B cell (primary cell): ENCODE measurements at places on chromosomes 2 and 18.

- no peak for DNase-seq
Observed at GRCh38 chr2:140648393-140648792, 1482.4 kb downstream of the LRP1B start.

DNA sequence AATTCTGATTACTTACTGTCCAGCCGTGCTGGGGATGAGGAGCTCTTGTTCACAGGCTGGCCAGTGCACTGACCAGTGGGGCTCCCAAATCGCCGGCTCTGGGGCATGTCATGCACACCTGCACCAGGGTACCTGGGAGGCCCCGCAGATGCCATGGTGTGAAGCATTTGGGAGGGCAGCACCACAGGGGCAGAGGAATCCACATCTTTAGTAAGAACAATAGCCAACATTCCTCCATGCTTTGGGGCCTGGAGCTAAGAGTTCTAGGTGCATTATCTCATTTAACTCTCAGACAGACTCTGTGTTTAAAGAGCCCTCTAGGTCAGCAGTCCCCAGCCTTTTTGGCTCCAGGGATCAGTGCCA, 104.2 kb downstream of the ACKR3 start:
- DNase-seq, result no peak

DNA sequence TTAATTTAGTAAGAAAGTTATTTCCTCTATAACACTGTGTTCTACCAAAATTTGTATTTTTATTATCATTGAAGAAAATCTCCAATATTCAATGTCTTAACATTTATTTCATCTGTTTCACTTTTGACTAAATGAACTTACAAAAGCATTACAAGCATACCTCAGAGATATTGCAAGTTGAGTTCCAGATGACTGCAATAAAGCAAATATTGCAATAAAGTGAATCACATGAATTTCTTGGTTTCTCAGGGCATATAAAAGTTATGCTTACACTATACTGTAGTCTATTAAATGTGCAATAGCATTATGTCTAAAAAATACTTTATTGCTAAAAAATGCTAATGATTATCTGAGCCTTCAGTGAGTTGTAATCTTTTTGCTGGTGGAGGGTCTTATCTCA, 78.3 kb downstream of the TTC32 start:
- DNase-seq, result no peak

DNA sequence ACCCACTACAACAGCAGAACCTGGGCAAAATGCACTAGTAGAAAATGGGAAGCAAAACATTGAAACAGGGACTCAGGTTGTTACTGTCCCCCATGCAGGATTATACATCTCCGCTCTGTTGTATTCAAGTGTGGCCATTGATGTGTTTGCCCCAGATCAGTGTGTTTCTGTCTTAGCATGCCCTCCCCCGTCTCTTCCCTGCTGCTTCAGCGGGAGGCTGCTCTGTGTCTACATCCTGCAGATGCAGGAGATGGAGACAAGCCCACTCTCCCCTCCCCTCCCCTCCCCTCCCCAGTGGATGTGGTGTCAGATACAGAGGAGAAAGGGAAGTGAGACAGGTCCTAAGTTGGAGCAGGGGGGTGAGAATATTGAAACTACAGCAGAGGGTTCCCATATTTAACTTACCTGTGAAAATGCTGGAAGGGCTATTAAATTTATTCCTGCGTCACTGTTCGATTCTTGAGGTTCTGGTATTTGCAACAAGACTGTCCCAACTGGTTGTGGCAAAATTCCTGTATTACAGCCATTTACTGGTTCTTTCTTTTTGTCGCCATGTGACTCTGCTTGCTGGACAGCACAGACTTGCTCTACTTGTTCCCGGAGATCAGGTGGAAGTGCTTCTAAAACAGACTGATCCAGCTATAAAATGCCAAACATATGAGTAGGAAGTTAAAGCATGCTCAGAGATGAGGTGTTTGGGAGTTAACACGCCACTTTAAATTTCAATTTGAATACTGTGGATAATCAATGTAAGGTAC, 67.0 kb downstream of the EIF5B start:
- DNase-seq, result no peak

DNA sequence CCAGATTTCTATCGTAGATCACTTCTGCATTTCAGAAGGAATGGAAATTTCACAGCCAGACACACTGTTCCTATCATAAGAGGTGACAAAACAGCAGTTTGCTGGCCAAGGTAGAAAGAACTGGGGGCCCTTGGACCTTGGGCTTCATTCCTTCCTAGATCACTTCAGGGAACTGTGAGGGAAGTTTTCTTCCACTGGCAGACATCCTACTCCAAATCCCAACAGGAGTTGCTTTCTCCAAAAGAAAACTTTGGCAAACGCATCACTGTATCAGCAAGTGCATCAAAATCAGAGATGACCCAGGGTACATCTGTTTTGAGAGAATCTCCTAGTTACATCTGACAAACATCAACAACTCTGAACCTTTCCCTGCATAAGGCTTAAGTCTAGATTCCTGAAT, 348.4 kb upstream of the KLHL29 start:
- DNase-seq, result no peak

DNA sequence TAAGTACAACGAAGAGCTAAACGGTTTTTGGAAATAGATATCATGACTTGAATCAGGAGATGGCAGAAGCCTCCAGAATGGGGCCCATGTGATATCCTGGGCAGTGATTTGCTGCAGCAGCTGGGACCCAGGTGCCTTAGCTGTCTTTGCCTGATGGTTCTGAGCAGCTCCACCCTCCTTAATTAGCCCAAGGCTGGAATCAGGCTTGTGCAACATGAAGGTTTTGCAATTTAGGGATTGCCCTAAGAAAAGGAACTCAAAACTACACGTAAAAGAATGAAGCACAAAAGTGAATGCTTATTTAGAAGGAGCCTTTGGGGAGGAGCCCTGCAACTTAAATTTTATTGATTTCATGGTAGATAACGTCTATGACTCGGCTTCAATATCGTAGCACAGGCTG, 17.3 kb upstream of the CNDP2 start:
- no peak for DNase-seq

DNA sequence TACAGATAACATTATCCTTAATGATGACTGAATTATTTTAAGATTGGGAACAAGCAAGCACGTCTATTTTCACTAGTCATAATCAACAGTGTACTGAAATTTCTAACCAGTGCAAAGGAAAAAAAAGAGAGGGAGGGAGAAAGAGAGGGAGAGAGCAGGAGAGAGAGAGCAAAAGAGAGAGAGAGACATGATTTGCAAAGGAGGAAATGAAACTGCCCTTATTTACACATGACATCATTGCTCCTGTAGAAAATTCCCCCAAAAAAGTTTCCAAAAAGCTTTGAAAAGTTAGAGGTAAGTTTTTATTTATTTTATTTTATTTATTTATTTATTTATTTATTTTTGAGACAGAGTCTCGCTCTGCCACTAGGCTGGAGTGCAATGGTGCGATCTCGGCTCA, 355.3 kb upstream of the CELF4 start:
- DNase-seq, result no peak

GRCh38 chr18:63074981-63075404, 244.6 kb downstream of the BCL2 start:
- peak; percentile 64 for DNase-seq
